ENCODE measurements at places on chromosomes 6 and 20. TPM values are rescaled to one million over a fixed set of nuclear protein-coding genes. Genes with fewer than 3 reads are reported as not detected.

The NOP56 gene
- total RNA-seq: 271 TPM

The BPIFA1 gene
- total RNA-seq: not detected

GRCh38 chr20:62603021-62603906 lies 39.0 kb upstream of the SLCO4A1 start:
- no peak for DNase-seq

DNA sequence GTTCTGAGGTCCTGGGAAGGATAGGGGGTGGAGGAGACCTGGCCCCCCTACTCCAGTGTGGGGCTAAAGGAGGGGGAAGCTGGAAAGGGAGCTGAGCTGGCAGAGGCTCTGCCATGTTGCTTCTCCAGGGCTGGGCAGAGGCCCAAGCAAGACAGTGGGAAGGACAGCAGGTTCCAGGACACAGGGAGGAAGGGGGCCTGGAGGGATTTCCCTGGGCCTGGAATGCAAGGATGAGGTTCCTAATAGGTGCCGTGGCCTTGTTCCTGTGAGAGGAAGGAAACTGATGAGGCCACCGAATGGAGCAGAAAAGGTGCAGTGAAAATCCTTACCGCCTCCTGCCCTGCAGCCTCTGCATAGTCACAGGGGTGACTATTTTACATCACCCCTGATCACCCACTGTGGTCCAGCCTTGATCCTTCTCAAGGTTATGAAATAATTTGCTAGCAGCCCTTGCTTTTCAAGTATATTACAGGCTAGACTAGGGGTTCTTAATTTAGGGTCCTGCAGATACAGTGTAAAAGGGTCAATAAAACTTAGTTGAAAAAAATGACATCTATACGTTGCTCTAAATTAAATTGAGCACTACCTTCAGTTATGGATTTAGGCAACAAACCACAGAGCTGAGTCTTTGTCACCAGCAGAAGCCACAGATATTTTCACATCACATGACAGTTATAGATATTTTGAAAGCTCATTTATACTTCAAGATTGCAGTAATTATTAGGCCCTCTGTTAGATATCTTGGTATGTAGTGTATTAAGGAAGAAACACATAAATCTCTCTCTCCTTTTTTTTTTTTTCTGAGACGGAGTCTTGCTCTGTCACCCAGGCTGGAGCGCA lies 45.7 kb upstream of the RNF24 start:
- no peak for DNase-seq

DNA sequence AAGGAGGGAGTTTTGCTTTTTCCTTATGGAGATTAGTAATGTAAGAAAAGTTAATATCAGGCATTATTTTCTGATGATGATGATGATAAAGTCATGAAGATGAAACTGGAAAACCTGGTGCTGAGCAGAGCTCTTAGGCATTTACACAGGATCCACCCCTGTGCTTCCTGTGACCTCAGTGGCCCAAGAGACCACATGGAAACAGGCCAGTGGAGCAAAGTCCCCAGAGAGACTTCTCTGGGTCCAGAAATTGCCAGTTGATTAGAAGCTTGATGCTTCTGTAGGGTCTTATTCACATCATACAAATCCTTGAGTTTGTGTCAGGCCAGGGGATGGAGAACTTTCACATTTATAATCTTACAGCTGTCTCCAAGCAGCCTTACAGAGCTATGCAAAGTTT lies 46.1 kb downstream of the SLC13A3 start:
- no peak for DNase-seq

Measured in progenitor cell of endocrine pancreas (in vitro differentiated cells).